Fibroblast of the aortic adventitia (primary cell): ENCODE measurements at places on chromosomes 4 and X. TPM values are rescaled to one million over a fixed set of nuclear protein-coding genes. Genes with fewer than 3 reads are reported as not detected.

Gene TBC1D19
- 35.2 and 67.1 TPM in 2 replicates for total RNA-seq

DNA sequence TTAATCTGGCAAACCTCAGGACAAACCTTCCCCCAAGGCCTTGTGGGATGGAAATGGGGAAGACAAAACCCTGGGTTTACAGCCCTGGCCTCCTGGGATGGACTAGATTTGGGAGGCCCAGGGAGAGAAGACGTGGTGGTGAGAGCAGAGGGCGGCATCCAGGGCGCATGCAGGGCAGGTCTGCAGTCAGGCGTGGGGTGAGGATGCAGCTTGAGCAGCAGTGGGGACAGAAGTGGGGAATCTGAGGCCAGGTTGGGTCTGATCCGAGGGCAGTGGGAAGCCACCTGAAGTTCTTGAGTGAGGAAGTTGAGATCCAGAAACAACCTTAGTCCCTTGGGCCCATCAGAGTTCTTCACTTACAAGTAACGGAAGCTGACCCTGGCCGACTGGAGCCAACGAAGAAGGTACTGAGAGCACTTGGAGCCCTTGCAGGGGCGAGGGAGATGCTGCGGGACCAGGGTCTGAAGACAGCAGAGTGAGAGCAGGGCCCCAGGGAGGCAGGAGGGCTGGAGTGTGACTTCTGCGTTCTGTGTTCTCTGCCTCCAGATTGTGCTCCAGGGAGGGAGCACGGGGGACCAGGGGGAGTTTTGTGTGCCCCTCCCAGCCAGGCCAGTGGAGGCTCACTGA, 42.0 kb upstream of the GPR78 start:
- no peak for DNase-seq

DNA sequence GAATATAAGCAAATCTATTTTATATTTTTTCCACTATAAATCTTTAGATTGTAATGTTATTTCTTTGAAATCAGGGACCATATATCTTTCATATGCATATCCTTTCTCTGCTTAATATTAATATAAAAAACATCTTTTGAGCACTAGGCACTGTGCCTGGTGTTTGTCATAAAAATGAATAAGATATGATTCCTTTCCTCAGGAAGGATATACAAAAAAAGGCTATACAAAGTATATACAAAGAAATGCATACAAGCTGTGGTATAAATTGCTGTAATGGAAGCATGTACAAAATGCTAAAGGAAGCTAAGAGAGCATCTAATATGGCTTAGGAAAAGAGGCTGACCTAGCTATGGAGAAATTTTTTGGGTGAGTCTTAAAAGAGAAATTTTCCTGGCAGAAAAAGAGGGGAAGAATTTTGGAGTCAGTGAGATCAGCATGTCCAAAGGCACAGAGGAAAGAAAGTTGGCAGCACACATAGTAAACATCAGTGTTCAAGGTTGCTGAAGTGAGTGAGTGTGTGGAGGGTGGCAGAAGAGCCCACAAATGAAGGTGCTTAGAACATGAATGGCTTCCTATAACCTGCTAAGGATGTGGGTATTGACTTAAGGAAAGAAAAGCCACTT, 500.0 kb downstream of the SPRY1 start:
- DNase-seq = peak; percentile 61

DNA sequence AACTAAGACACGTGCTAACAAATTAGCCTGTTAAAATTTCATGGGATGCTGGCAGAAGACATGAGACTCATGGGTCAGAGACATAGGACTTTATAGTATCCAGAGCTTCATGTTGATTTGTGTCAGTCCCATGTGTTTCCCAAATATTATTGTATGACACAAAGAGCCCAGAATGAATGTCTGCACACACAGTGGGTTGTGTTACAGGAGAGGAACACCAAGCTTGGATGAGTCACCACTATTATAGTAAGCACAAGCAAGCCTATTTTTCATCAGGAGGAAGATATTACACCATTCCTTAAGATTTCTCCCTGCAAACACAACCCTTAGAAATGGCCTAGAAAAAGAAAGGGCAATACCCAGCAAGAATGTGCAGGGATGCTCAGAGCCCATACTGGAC, 15.4 kb downstream of the BBS12 start:
- DNase-seq = peak; percentile 67

DNA sequence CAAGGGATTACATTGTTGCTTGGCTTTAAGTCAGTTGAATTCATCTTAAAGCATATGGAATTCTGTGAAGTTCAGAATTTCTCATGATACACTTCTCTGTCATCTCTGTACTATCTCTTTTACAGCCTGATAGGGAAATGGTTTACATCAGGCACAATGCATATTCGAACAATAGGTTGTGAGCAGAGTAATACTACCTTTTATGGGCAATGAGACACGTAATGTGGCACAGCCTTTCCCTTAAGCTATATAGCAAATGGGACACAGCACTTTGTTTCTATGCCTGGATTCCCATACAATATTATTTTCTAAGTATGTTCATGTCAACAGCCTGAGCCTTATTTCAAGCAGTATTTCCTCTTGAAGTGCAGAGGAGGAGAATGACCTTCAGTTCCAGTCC, 58.4 kb downstream of the SYNPO2 start:
- DNase-seq = no peak

- no peak for DNase-seq
Observed at GRCh38 chr4:22754116-22754515, 61.4 kb downstream of the GBA3 start.

DNA sequence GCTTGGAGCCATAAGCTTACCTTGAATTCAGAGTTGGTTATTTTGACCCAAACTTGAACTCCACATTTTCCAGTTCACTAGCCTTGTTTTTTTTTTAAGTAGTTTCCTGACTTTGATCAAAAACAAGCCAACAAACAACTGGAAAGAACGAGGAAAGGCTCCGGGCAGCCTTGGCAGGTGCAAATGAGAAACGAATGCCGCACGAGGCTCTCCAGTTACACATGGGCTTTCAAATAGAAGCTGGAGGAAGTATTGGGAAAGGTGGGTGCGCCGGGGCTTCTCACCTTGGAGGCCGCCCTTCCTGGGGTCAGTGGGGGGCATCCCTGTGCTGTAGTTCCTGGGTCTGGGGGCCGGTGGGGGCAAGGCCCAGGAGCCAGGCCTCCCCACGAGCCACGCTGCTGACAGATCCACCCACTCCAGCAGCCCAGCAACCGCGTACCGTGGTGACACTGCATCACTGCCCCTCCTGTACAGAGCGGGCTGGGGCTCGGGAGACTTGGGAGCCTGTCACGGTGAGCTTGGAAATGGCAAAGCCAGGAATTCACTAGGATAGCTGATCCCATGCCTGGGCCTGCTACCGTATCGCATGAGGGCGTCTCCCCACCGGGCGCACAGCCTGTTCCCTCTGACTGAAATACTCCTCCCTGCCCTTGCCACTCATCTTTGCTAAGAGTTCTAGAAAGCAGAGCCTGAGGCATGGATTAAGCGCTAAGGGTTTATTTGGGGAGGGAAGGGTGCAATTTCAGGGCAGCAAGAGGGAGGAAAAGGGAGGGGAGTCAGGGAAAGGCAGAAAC, 50.9 kb upstream of the ADRA2C start:
- DNase-seq = no peak

GRCh38 chr4:168558599-168558998, 61.7 kb downstream of the PALLD start:
- DNase-seq = peak; percentile 72
